T1000 (cell line): ENCODE measurements at places on chromosomes 6 and 20.

DNA sequence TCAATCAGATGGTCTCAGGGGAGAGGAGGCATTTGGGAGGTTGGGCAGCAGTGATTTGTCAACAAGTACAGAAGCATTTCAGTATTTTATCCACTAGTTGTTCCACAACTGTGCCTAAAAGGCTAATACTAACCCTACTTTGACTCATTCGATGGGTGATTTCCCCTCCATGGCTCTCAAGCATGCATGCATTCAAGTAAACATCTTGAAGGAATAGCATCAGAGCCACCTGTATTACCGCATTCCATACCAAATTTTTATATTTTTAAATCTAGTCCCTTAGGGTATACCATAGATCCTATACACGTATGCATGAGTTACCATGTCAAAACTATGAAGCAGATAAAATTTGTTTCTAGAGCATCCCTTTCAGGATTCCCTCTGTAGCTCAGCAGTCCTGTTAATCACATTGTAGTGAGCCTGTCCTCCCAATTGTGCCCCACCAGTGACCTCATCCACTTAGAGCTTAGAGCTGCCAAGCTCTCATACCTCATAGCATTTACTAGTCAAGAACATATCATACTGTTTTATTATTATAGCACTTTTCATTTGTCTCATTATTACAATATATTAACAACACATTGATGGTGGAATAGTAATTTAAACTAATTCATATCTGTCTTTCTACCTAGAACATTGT lies 213.8 kb downstream of the LAMA2 start:
- DNase-seq, result no peak

DNA sequence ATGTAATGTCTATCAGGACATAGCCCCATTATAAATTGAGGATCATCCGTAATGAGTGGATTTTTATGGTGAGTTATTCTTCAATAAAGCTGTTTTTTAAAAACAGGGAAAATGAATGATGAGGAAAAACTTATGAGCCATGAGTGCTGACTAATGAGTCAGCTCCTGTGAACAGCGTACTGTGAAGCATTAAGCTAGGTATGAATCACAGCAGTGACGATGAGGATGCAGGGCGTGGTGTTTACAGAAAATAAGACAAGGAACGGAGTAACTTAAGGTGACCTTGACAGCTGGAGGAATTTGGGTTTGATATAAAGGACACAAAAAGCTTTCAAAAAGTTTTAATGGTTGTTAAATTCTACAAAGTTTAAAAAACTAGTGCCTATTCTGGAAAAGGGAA lies 96.3 kb downstream of the FOXF2 start:
- peak; percentile 18 for DNase-seq

GRCh38 chr20:63454731-63455567 lies 17.5 kb downstream of the KCNQ2 start:
- no peak for DNase-seq

DNA sequence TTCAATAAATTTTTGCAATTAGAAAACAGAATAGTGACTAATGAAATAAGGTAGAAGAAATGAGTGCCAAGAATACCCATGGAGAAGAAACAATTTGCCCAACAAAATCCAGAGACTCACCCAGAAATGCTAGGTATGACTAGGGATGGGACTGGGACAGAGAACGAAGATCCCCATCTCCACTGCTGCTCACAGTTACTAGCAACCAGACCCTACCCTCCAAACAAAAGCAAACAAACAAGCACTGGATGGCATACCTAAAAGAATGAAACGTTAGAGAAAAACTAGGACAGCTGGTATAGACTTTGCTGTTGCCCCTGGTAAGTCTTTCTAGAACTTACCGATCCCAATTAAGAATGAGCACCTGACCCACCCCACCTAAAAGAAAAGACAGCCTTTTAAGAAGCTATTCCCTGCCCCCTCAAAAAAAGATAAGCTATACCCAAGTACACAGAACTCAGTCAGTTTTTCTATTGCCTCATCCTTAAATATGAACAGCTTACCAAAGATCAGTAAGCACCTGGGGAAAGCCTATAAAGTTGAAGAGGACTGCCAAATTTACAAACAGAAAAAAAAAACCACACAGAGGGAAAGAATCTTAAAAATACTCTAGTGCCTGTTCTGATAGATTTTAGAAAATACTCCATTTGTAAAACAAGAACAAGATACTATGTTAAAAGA lies 31.7 kb downstream of the REPS1 start:
- DNase-seq, result no peak

- no peak for DNase-seq
These were observed 286.2 kb upstream of the RNF217 start for GRCh38 chr6:124676033-124676432.

- DNase-seq, result no peak
These were observed 250.0 kb downstream of the LRFN2 start for GRCh38 chr6:40336940-40337760.

DNA sequence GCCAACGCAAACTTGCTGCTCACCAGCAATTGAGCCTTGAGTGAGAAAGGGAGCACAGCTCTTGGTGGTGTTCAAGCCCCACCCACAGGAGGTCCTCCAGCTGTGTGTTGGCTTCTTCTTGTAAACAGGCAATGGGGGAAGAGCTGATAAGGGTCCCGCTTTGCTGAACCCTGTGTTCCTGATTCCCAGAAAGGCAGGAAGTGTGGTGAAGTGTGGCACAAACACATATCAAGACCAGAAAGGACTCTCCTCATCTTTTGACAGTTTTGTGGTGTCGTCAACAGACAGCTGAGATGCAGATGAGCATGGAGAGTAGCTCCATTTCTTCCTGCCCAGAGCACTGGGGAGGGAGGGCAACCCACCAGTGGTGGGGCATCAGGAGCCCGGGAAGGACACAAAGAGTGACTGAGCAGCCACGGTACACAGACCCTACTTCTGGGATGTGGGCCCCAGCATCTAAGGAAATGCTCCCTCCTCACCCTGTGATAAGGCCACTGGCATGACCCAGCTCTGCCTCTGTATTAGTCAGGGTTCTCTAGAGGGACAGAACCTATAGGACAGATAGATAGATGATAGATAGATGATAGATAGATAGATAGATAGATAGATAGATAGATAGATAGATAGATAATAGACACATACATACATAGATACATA lies 188.9 kb upstream of the TAB2 start:
- no peak for DNase-seq

DNA sequence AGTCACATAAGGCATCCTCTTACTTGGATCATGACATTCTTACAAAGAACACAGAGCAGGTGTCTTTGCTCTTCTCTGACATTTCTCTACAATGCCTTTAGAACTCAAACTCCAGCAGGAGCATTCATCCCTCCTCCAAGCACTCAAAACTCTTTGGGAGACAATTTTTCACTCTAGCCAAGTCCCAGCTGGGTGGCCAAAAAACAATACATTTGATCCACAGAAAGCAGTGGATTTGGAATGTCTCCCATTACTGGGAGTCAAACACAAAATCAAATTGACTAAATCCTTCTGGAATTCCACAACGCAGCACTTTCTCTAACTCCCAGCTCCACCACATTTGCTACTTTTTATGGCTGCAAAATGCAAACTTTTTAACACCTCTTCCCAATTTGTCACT lies 108.6 kb upstream of the VGLL2 start:
- DNase-seq, result no peak

GRCh38 chr6:90714319-90714718 lies 127.4 kb upstream of the MAP3K7 start:
- no peak for DNase-seq

DNA sequence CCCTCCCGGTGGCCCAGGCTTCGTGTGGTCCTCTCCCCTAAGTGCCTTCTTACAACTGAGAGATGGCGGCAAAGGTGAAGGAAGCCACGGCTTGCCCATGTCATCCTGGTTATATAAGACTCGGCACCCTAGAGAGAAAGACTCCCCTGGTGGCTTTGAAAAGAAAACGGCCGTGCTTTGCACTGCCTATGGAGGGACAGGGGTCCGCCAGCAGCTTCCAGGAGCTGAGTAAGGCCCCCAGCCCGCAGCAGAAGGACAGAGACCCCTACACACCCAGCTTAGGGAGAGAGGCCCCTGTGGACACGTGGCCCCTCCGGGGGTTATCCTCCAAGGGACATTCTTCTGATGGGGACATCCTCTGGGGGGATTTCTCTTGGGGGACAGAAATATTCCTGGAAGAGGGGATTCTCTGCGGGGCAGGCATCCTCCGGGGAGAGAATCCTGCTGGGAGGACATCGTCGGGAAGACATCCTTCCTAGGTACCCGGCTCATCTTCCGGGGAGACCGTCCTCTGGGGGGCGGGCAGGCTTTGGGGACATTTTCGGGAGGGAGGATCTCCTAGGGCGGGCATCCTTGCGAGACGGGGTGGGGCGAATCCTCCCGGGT lies 511 bp upstream of the OGFR start:
- DNase-seq, result no peak

- peak; percentile 64 for DNase-seq
These were observed 17.3 kb downstream of the EEF1E1 start for GRCh38 chr6:8085053-8085511.

- DNase-seq, result peak; percentile 45
These were observed 661.3 kb downstream of the BCKDHB start for GRCh38 chr6:80767808-80768207.

GRCh38 chr6:68196645-68197044 lies 438.4 kb upstream of the ADGRB3 start:
- DNase-seq, result no peak

DNA sequence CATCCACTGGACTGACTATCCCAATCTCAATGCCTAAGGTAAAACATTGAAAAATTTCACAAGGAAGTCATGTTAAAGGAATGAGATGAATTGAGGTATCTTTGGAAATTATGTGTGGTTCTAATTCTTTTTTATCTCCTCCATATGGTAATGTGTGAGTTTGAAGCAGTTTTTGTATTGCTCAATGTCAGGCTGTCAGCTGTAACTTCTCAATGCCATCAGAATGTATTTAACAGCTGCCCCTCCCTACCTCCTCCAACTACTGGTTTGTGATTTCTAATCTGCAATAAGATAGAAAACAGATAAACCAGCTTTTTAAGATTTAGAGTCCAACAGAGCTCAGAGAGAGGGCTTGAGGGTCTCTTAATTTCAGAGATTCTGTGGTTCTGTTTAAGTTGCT lies 1005.8 kb upstream of the ADGRB3 start:
- DNase-seq, result no peak

GRCh38 chr20:59667981-59668515 lies 63.7 kb downstream of the PHACTR3 start:
- DNase-seq, result no peak
